ENCODE measurements at places on chromosomes 7 and 10.

GRCh38 chr7:114148779-114149178 is 230.0 kb upstream of the PPP1R3A start:
- no peak for DNase-seq

DNA sequence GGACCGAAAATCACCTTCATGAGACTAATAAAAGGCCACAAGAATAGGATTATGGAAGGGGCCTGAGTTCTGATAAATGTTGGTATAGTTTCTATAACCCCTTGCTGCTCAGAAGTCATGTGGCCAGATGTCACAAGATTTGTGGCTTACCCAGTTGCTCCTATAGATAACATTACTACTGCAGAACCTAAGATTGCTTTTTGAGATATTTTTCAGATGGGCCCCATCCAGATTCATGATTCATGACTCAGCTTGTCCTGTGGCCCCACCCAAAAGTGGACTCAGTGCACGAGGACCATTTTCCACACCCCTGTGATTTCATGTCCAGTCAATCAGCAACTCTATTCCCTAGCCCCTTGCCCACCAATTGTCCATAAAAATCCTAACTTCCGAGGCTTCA is 209.0 kb downstream of the ACTR3B start:
- DNase-seq: no peak

GRCh38 chr7:91082038-91082437 is 182.2 kb upstream of the FZD1 start:
- no peak for DNase-seq

GRCh38 chr7:25646726-25647413 is 418.6 kb upstream of the NPVF start:
- no peak for DNase-seq

DNA sequence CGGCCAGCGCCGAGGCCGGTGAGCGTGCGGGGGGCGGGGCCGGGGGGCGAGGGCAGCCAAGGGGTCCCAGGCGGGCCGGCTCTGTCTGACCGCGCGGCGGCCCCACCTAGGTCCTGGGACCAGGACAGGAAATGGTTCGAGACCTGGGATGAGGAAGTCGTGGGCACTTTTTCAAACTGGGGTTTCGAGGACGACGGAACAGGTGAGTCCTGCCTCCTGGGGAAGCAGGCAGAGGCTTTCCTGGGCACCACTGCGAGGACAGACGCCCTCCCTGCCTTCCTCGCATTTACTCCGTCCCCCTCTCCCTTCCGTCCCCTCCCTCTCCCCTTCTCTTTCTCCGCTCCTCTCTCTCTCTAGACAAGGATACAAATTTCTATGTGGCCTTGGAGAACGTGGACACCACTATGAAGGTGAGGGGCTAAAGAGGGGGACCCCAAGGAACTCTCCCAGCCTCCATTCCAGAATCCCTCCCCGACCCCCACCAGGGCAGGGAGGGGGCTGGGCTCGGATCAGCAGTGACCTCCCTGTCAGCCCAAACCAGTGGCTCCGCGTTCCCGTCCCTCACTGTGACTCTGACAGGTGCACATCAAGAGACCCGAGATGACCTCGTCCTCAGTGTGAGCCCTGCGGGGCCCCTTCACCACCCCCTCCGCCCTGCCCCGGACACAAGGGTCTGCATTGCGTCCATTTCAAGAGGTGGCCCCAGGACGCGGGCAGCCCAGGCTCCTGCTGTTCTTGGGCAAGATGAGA is 2.6 kb upstream of the MUC12 start:
- no peak for DNase-seq

DNA sequence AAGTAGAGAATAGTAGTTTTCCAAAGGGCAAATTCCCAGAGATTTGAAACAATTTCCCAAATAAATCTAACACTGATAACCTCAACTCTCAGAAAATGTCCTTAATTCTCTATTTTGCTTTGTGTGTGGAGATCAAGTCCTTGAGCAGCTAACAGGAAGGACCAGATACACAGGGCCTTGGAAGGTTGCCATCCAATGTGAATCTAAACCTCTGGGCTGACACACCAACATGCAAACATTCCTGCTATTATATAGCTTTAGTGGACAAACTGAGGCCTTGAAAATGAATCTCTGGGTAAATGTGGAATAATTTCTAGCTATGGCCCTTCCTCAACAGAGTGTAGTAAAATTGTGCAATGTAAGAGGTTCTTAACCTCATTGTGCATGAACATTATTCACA is 44.1 kb upstream of the PARD3 start:
- DNase-seq: no peak

- no peak for DNase-seq
Observed at GRCh38 chr10:58645416-58646146, 132.9 kb downstream of the BICC1 start.

DNA sequence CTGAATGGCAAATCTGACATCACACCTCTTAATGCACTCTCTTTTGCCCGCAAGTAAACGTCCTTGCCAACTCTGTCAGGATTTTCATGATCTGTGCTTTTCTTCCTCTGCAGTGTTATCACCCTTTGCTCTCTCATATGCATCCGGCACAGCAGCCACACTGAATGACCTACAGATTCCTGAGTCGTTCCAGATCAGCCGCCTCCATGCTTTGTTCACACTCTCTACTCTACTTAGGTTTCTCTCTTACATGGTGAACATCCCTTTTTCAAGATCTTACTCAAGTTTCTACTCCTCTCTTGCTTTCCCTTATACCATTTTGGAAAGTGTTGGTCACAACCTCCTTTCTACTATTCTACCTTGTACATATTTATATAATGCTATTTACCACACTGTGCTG is 127.7 kb upstream of the AOAH start:
- DNase-seq: no peak

GRCh38 chr7:20558963-20559716 is 56.3 kb upstream of the ABCB5 start:
- DNase-seq: no peak

DNA sequence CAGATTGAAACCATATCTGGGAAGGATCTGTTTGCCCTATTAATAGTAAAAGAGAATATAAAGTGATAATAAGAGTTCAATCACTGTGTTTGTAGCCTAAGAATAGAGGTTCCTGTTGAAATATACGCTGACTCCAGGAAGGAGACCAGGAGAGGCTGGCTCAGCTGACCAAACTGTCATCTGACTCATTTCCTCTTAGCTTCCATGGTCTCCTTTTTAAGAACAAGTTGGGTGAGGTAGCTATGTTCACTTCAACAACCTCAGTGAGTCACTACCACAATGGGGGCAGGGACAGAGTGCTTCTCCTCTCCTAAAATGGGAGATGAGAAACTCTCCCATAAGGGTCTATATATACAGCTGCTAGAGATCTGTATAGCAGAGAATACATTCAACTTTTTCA is 543.3 kb downstream of the CALN1 start:
- DNase-seq: no peak

DNA sequence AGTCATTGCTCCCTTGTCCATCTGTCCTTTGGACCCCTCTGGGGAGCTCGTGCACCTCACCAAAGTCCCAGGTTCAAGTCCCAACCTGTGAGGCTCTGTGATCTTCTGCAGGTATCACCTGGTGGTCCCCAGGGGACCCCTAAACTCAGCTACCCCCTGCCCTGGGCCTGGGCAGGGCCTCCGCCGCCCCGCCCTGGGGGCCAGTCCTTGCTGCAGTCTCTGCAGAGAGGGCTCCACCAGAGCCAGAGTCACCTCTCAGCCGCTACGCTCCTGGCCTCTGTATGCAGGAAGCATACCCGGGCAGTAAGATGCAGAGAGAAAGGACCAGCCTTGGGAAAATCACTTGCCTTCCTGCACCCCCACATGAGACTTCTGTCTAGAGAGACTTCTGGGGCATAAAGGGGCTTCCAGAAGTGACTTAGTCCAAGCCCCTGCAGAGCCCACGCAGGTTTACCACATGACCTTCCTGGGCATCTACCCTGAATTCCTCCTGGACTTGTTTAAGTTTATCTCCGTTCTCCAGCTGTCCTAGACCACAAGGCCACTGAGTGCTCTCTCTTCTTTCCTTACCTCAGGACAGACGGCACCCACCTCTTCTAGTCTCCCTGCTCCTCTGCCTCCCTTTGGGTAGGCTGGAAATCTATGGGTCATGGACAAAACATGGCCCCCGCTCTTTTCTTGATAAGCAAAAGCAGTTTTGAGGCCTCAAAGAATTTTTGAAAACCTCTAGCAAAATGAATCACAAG is 21.2 kb downstream of the CALML5 start:
- DNase-seq: no peak

- DNase-seq: no peak
Observed at GRCh38 chr10:101236376-101237080, 7.3 kb upstream of the LBX1 start.

DNA sequence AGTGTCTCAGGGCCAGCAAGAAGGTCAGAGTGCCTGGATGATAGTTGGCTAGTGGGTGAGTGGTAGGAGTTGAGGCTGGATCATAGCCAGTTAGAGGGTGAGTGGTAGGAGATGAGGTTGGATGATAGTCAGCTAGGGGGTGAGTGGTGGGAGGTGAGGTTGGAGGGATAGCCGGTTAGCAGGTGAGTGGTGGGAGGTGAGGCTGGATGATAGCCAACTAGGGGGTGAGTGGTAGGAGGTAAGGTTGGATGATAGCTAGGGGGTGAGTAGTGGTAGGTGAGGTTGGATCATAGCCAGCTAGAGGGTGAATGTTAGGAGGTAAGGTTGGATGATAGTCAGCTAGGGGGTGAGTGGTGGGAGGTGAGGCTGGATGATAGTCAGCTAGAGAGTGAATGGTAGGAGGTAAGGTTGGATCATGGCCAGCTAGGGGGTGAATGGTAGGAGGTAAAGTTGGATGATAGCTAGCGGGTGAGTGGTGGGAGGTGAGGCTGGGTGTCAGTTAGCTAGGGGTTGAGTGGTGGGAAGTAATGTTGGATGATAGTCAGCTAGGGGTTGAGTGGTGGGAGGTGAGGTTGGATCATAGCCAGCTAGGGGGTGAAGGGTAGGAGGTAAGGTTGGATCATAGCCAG is 226.6 kb downstream of the SDK1 start:
- no peak for DNase-seq

- no peak for DNase-seq
Observed at GRCh38 chr7:13875496-13876074, 113.9 kb downstream of the ETV1 start.

DNA sequence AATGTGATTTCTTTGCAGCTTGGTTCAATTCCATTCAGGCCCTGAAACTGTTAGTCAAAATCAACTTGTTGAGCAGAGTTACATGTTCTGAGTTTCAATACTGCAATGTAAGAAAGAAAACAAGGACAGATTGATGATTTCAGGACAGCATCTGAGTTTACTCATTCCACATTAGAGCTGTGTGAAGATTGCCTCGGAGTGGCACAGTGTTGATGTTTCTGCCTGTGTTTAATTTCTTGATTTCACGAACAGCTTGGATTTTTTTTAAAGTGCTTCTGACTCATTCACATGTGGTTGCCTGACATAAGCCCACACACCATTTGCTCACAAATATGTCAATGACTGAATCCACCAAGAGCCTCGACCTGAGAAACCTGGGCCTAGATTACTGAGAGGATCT is 101.2 kb upstream of the PARD3 start:
- no peak for DNase-seq

GRCh38 chr7:66668112-66668511 is 39.4 kb downstream of the KCTD7 start:
- DNase-seq: no peak

- no peak for DNase-seq
Observed at GRCh38 chr10:131356442-131356841, 44.9 kb upstream of the TCERG1L start.

- DNase-seq: peak; percentile 52
Observed at GRCh38 chr10:126421756-126422256, 33.5 kb upstream of the ADAM12 start.

GRCh38 chr10:7102557-7103349 is 308.1 kb downstream of the SFMBT2 start:
- DNase-seq: no peak

GRCh38 chr10:113890769-113891168 is 36.3 kb downstream of the NHLRC2 start:
- no peak for DNase-seq

DNA sequence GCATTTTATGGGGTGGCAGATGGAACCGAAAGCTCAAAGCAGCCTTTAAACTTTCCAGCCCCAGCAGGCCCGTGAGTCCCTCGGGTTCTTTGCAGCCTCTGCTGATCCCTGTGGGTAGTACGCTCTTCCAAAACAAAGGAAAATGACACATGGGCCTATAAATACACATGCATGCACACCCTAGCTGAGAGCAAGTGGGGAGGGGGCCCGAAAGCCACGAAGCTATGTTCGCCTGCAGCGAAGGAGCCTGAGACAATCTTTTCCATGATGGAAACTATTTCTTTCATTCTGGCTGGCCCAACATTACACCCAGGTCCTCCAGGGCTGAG is 32.2 kb downstream of the CALML5 start:
- no peak for DNase-seq

- no peak for DNase-seq
Observed at GRCh38 chr10:104273286-104273685, 4.3 kb downstream of the GSTO2 start.

- no peak for DNase-seq
Observed at GRCh38 chr7:132652507-132652906, 76.2 kb upstream of the PLXNA4 start.

DNA sequence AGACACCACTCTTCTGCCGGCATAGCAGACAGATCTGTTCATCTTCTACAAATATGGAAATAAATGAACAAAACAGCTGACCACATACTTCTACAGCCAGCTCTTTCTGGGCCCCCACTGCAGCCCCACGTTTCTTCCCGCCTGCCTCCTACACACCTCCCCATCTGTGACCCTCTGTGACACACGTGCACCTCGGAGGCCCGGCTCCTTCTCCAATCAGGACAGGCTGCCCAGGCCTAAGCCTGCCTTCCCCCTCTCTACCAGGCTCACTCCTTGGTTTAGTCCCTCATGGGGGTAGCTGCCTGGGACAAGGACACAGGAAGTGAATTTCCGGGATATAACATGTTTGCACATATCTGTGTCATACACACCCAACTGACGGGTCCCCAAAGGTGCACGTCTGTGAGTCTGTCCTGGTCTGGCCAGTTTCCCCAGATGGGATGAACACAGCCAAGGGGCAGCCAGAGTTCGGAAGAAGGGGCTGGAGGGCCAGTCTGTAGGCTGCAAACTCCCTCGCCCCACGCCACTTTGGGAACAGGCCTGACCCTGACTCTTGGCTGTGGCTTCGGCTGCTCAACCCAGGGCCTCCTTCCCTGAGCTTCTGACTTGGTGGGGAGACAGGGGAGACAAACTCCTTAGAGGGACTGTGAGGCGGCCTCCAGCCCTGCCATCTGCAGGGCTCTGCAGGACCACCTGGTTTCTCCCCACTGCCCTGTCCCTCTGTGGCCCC is 30.3 kb downstream of the PITRM1 start:
- DNase-seq: no peak

- no peak for DNase-seq
Observed at GRCh38 chr7:29019387-29019786, 61.3 kb upstream of the TRIL start.

DNA sequence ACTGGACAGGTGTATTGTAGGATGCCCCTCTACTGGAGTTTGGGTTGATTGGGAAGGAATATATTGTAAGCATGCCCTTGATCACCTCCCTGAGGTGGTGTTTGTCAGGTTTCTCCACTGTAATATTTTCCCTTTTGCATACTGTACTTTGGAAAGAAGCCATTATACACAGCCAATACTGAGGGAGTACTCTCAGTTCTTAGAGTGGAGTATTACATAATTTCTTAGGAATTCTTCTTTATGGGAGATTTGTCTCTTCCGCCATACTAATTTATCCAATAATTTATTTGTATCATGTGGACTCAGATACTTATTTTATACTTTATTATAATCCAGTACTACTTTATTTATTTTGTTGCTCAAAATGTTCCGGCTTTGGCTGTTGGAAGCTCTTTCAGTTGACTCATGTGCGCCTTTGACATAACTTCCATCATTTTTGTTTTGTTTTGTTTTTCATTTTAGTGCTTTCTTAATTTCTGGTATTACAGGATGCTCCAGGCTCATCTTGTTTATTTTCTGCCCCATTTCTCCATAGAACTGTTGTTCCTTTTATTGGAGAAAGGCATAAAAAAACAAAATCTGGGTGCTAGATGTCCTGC is 29.7 kb downstream of the MKLN1 start:
- DNase-seq: no peak
